ENCODE measurements at places on chromosomes 2 and 18.

DNA sequence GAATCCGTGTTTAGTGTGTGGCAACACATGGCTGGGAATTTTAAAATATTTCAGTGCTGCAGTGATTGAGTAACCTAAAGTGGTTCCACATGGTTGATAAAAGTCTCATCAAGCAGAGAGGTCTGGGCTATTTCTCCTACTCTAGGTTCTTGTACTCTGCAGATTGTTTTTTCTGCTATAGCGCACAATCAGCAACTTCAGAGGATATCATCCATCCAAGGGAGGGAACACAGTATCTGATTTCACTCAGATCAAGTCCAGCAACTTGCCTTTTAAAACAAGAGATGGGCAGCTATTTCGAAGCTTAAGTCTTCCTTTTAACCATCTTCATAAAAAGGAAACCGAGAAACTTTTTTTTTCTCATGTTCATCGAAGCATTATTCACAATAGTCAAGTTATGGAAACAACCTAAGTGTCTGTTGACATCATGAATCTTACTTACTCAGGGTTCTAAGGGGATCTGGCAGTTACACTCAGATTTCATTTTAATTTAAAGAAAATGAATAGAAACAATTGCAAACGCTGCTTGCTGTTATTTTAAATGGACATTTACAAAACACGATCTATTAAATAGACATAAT lies 172.7 kb upstream of the TRIB2 start:
- peak; percentile 67 for ATAC-seq

- ATAC-seq = no peak
Measured at GRCh38 chr2:141767691-141768090, 363.1 kb downstream of the LRP1B start.

- ATAC-seq = peak; percentile 48
Measured at GRCh38 chr18:23377669-23378301, 75.3 kb upstream of the RIOK3 start.

- no peak for ATAC-seq
Measured at GRCh38 chr18:68435581-68435980, 279.3 kb downstream of the TMX3 start.

DNA sequence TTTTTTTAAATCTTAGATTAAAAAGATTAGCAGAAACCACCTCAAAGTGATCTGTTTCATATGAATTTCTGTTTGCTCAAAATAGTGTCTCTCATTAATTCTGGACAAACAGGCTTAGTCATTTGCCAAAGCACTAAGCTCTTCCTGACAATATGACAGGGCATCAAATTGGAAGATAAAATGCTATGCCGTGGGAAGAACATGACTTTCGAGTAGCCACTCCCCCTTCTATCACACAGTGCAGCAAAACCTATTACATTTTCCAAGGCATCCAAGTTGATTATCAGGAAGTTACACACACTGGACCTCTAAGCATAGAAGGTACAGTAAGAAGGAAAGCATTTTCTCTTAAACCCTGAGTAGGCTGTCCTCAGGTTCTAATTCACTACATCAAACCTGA lies 89.5 kb downstream of the STK39 start:
- ATAC-seq = no peak
